ENCODE measurements at places on chromosomes 12 and 14. TPM values are rescaled to one million over a fixed set of nuclear protein-coding genes. Genes with fewer than 3 reads are reported as not detected.

OR6C2 gene
- not detected for total RNA-seq

GUCY2C gene
- under 0.01 TPM for total RNA-seq

SLC7A8 gene
- 5.7 TPM for total RNA-seq

PA2G4 gene
- 68.8 TPM for total RNA-seq

CLEC1B gene
- total RNA-seq = not detected

FBLN5 gene
- total RNA-seq = 3.2 TPM

SYNDIG1L gene
- 0.98 TPM for total RNA-seq

PLXNC1 gene
- total RNA-seq = 74.3 TPM

PPFIBP1 gene
- total RNA-seq = 76.7 TPM

NDUFB1 gene
- total RNA-seq = 109 TPM

ABCD2 gene
- 13.3 TPM for total RNA-seq

FLRT2 gene
- 56.8 TPM for total RNA-seq

TRIM9 gene
- total RNA-seq = 44.5 TPM

PLD4 gene
- total RNA-seq = 1.2 TPM

ZNF891 gene
- 6.6 TPM for total RNA-seq

PLCZ1 gene
- 0.25 TPM for total RNA-seq

TMEM132D gene
- total RNA-seq = 4.9 TPM

GLS2 gene
- total RNA-seq = 4.2 TPM

TPCN1 gene
- total RNA-seq = 4.2 TPM

ERBB3 gene
- 6.4 TPM for total RNA-seq

ALG10 gene
- total RNA-seq = 22.6 TPM

KITLG gene
- total RNA-seq = 46.7 TPM

KLRG1 gene
- total RNA-seq = 7.9 TPM

PHC1 gene
- 34.9 TPM for total RNA-seq

KRT78 gene
- total RNA-seq = not detected

NINJ2 gene
- 0.49 TPM for total RNA-seq

ALDH1L2 gene
- total RNA-seq = 6.4 TPM

CEBPE gene
- total RNA-seq = not detected

NUP37 gene
- total RNA-seq = 5.7 TPM

BATF gene
- not detected for total RNA-seq

RIC8B gene
- 23.4 TPM for total RNA-seq
